Cortex of kidney (tissue), 1 donor: ENCODE measurements at places on chromosomes 6 and 20.

DNA sequence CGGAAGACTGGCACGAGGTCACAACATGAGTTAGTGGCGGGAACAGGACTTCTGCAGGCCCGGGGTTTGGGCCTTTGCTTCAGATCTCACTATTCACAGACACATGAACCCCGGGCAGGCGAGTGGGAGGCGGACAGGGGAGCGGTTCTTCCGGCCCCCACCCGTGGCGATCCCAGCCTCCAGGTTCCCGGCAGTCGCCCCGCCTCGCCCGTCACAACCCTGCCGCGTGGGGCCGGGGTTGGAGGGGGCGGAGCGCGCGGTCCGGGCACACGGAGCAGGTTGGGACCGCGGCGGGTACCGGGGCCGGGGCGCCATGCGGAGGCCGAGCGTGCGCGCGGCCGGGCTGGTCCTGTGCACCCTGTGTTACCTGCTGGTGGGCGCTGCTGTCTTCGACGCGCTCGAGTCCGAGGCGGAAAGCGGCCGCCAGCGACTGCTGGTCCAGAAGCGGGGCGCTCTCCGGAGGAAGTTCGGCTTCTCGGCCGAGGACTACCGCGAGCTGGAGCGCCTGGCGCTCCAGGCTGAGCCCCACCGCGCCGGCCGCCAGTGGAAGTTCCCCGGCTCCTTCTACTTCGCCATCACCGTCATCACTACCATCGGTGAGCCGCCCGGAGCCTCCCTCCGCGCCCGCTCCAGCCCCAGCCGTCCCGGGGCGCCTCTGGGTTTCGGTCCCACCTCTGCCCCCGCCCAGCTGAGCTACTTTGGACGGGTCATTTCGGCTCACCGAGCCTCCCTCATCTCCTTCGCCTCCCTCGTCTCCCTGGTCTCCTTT is at the start of gene KCNK15:
Gene KCNK15, plus strand, starts transcription at position 268 of the 769 bp plus-strand sequence. Its CDS starts 46 bp downstream, at position 314.
- DNase-seq, result no peak

DNA sequence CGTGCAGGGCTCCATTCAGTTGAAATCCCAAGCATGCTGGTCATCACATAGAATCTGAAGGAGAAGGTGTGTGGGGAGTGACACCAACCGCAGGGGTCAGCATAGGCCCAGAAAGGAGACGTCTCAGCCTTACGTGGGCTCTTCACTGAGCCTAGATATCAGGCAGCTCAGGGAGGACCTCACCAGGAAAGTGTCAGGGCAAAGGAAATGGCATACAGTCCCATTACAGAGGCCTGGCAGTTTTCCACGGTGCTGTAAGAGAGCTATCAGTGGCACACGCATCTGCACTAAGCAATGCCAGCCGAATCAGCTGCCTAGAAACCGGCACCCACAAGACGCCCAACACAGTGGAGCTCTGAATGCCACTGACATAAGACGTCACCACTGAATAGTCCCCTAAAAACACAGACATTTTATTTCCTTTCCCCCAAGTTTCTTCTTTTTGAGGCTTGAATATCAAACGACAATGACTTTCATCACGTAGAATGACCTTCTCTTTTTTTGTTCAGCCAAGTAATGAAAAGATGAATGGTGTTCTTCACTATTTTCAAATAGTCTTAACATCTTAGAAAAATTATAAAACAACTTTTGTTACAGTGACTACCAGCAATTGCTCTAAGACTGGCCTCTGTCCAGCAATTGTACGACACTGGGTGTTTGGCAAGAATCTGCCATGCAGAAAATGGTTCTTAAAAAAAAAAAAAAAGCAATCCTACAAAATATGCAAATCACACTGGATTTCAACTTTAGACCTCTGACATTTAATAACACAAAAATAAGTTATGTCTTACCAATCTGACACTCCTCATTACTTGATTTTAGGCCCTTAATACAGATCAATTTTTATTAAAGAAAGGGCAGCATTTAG is 88.9 kb upstream of the FOXQ1 start:
- no peak for DNase-seq

DNA sequence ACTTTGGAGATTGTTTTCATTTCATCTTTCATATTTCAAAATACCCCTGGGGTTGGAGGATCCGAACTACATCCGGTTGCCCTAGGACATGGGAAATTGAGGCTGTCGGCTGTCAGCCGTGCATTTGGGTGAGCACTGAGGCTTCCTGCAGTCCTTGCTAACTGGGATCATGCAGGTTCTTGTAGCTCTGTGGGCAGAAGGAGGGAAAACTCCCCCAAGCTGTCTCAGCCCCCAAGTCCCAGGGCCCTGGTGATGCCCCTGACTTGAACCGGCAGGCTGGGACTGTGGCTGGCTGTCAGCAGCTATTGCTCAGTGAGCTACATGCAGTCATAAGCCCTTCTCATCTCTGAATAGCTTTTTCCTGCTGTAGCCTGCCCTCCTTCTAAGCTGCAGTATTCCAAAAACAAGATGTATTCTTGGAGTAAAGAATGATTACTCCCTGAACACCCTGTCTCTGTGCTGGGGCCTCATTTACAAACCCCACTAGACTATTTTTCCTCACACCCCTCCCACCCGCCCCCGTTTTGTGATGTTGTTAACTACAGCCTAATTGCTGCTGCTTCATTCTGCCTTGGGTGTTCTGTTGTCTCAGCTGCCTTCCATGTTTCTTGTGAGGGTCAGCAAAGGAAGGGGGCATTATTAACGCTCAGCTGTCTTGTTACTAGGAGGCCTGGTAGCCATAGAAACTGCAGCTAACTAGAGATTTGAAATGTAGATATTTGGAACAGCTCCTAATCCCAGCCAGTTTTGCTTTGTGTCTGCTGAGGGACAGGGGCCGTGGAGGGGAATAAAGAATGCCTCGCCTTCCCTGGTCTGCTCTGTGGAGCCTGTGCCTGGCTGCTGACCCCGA is 18.1 kb downstream of the MTRES1 start:
- no peak for DNase-seq

GRCh38 chr6:52512199-52512598 is 64.7 kb downstream of the TRAM2 start:
- DNase-seq, result no peak

- no peak for DNase-seq
These were observed 29.3 kb downstream of the BCAS4 start for GRCh38 chr20:50824137-50824536.

DNA sequence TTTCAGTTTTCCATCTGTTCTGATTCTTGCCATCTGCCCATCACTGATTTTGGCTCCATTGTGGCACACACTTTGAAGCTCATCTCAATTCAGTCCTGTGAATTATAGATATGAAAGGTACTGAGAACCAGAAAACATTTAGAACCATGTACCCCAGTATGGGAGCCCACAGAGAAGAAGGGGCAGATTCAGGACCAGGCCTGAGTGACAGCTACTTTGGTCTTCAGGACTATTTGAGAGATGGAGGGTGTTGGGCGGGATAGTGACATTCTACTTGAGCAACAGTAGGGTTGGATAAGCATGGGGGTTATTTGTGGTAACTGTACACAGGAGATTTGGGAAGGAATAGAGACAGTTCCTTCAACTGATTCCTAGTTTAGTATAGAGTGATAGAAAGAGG is 259.2 kb upstream of the MANEA start:
- no peak for DNase-seq

DNA sequence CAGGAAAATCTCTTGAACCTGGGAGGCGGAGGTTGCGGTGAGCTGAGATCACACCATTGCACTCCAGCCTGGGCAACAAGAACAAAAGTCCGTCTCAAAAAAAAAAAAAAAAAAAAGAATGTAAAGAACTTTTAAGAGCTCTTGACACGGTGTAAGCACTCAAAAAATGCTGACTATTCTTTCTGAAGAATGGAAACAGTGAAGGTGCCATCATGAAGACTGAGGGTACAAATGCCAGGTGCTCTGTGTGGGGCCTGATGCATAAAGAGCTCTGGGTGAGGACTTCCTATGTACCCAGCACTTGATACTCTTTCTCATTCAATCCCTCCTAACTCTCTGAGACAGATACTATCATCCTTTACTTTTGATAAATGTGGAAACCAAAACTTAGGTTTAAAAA is 45.0 kb upstream of the ENPP5 start:
- DNase-seq, result no peak

DNA sequence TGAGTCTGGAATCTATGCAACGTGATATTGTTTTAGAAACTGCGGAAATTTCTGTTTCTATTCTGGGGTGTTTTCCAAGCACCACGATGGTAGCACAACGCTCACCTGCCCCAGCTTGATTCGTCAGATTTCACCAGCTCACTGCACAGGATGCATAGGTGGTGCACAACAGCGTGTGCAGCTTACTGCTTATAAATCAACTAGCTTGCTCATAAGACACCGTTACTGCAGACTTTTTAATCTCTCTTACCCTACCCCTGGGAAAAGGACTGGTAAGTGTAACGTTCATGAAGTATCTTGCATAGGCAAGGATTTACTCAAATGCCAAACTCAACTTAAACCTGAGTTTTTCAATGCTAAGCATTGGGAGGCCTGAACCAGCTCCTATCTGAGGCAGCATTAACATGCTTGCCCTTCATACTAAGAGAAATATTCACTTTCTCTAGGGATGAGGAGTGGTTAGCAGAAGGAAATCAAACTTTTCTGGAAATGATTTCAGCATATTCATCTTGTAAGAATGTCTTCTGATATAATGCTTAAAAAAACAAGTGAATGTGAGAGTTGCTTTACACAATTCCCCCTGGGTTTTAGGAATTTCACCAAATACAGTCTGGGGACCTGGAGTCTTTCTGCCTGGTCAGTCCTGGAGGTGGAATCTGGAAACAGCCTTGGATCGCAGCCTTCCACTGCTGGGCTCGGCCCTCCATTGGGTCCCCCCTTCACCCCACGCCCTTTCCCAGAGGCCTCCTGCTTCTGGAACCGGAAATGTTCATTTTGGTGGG is 100.6 kb downstream of the DACT2 start:
- no peak for DNase-seq

DNA sequence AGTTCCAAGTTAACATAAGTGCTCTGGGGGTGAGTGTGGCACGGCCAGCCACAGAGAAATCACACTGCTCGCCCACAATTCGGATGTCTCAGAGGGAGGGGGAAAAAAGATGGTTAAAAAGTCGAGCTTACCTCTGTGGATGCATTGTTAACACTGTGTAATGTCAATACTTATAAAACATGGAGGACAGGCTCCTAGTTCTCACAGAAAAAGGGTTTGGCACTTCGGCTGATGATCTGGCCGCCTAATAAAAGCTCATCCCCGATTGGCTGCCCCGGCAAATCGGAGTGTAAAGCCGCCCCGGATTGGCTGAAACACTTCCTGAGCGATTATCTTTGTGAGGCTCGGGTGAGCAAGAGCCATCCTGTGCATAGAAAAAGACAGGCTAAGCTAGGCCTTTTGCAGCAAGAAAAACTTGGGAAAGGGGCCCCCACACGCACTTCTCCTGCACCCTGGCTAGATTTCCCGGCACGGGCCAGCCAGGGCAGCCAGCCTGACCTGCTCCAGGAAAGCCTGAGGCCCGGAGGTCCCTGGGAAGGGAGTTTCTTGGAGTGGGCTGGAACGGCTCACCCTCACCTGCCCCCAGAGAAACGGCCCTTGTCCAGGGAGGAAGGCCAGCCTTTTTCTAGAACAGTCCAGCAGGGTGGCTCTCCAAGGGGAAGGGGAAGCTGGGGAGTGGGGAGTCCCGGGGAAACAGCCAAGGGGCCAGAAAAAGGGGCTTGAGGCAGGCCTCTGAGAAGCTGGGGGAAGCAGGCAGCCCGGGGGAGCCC is at the start of gene ZMYND8:
Gene ZMYND8, minus strand, starts transcription at position 174 of the 770 bp plus-strand sequence. Its CDS starts 29 bp downstream, at position 145.
- no peak for DNase-seq

- no peak for DNase-seq
These were observed 59.4 kb upstream of the SCP2D1 start for GRCh38 chr20:18754030-18754652.

DNA sequence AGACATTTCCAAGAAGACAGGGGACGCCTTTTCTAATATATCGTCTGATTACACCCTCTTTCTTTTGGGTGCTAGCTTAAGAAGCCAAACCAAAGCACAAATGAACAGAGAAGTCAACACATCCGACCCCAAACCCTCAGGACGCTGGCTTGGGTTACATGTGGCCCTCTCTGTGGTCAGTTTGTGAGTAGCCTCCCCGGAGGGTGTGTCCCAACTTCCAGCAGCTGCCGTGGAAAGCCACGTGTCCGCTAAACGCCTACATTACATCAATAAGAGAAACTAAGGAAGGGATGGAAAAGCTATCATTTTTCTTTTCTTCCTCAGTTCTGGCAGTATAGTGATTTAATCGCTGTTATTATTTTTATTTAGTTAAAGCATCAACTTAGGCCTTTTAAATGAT is 487 bp upstream of the BMP6 start:
- no peak for DNase-seq

DNA sequence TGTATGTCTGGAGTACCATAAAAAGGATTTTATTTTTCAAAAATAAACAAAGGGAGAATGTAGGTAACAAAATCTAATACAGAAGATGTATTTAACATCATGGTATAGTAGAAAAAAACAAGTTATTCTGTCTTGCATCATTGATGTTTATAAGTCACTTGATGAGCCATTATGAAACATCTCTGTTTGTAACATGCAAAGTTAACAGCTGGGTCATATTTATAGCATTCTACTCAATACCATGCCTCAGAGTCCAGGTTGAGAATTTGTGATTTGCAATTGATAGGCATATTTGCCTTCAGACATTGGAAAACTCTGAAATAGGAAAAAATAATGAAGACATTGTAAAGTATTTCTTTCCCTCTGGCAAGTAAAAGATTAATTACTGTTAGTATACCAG is 52.3 kb upstream of the IL20RA start:
- no peak for DNase-seq

GRCh38 chr6:25889877-25890853 is 16.1 kb upstream of the SLC17A3 start:
- DNase-seq, result no peak

DNA sequence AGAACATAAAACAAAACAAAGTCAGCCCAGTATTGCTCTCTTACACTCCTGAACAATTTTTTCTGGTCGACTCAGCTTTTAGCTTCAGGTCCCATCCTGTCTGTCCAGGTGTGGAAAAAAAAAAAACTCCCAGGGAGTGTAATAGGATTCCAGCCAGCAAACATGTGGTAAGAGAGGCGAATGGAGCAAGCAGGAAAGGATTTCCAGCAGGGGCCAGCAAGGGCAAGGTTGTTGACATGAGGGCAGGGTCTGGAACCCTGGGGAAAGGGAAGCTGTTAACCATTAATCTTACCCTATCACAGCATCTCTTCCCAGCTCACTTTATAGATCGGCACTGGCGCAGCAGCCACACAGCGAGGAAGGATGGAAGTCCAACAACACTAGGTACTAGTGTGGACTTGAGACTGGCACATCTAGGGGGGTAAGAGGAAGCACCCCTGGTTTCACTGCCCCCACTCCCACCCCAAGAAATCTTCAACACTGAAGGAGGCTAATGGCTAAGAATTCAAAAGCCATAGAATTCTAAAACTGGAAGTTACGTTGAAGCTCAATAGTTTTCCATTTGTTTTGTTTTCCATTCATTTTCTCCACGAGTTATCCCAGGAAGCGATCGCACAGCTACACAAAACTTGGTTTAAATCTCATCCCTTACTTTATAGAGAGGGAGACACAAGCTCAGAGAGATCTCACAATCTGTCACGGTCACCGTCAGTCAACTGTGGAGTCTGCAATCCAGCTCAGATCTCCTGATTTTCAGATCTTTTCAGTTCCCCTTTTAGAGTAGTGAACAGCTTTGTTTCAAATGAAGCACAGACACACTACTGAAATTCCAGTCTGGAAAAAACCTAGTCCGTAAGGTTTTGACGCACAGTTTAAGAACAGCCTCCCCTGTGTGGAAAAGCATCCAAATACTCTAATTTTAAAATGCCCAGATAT is 53.3 kb downstream of the SLC22A23 start:
- DNase-seq, result no peak

- no peak for DNase-seq
These were observed 863.1 kb downstream of the MAFB start for GRCh38 chr20:39825950-39826349.

GRCh38 chr6:105839266-105839665 is 246.9 kb upstream of the PRDM1 start:
- DNase-seq, result no peak

- DNase-seq, result no peak
These were observed 510.2 kb upstream of the SULF2 start for GRCh38 chr20:48295445-48295903.
